Activated naive CD4-positive, alpha-beta T cell treated with anti-CD3 and anti-CD28 coated beads, Interleukin-2, amount 50 U/mL, for 16 hours (primary cell): ENCODE measurements at places on chromosomes 11 and 22.

DNA sequence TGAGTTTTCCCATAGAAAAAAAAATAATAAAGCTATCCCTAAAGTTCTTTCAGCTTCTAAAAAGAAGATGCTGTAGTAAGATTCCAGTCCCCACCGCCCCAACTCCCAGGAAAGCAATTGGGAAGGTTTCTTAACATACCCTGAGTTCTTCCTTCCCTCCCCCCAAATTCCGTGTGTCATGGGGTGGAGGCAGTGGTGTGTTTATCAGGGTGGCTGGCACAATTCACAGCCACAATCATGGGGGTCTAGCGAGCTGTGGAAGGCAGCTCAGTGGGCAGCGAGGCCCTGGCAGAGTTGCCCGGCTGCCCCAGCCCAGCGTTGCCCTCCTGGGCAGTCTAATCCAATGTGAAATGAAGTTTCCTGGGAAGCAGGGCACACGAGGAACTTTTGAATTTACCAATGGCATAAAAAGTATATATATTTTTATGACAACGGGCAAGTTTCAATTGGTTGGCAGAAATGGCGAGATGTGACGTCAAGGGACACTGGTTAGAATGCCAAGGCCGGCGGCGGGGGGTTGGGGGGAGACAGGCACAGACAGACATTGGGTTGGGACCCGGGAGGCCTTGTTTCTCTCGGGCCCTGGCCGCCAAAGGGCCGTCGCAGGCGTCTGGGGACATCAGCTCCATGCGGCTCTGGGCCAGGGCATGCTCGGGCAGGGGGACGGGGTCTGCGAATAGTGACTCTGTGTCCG lies 80.7 kb upstream of the PPARA start:
- peak; percentile 54 for DNase-seq

DNA sequence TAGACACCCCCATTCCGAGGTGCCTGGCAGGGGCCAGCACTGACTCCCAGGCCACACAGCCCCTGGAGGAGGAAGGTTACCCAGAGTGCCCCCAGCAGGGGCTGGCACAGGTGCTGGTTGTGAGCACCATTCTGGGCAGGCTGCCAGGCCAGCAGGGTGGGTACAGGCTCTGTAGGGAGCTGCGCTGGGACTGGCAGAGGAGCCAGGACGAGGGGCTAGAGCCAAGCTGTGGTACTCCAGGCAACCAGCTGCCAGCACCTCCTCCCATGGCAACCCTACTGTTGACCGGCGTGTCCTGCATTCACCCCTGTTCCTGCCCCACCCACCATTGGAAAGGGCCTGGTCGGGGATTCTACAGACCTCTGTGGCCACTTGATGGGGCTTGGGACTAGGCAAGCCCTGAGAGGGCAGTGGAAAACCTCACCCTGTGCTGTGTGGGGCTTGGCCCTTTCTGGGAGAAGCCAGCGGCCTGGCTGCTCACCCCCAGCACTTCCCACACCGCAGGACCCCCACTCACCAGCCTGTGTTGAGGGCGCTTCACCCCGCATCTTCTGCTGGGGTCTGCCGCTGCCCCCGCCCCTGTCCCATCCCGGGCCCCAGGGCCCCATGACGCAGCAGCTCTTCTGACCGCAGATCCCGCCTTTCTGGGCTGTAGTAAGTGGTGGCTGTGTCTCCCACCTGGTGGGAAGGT lies 1.9 kb downstream of the CLDN5 start:
- DNase-seq, result no peak

DNA sequence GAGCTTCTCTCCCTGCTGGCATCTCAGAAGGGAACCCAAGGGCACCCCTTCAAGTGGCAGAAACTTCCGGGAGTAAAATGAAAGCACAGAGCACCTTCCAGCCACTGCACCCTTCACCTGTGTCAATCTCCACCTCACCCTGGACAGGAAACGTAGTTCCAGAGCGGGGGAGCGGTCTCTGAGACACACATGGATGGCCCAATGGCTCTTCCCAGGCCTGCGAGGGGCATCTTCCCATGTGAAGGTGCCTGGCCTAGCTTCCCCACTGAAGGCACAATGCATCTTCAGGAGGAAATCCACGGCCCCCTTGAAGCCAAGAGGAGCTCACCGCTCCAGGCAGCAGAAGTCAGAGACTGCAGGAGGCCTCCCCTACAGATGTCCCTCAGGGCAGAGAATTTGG lies 234.2 kb downstream of the BRD1 start:
- DNase-seq, result no peak

- no peak for DNase-seq
Measured at GRCh38 chr22:47596176-47596690, 833.8 kb downstream of the TBC1D22A start.

- no peak for DNase-seq
Measured at GRCh38 chr11:134519788-134520187, 107.7 kb upstream of the B3GAT1 start.

DNA sequence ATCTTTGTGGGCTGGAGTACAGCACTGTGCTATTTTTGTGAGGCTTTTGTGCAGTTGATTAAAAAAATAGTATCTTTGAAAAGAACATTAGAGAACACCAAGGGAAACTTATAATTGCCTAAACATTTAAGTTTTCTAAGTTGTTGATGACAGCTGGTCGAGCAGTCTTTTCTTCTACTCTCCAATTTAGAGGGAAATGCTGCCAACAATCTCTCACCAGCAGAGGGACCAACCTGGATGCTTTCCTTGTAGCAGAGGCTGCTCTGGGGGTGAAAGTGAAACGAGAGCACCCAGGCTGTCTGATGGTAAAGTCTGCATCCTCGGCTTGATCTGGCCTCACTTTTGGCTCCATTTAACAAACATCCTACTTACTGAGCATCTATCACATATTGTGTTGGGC lies 1286.5 kb upstream of the TENM4 start:
- no peak for DNase-seq

GRCh38 chr22:31945971-31946680 lies 1.8 kb downstream of the YWHAH start:
- DNase-seq, result no peak

- DNase-seq, result no peak
Measured at GRCh38 chr22:32444068-32444467, 20.2 kb downstream of the BPIFC start.

DNA sequence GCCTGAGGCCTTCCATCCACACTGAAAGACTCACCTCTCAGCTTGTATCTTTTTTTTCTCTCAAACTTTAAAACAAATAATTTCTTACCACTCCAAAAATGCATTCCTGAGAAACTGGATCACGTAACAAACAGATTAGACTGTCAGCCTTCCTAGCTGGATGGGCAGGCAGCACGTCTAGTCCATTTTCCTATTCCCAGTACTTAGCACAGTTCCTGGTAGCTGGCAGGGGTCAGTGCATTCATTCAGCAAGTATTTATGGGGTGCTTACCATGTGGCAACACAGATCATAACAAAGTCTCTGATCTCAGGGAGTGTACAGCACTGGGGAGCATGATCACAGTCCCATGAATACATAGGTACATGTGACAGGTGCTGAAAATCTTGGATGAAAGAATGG lies 89.6 kb downstream of the UBASH3B start:
- DNase-seq, result no peak

DNA sequence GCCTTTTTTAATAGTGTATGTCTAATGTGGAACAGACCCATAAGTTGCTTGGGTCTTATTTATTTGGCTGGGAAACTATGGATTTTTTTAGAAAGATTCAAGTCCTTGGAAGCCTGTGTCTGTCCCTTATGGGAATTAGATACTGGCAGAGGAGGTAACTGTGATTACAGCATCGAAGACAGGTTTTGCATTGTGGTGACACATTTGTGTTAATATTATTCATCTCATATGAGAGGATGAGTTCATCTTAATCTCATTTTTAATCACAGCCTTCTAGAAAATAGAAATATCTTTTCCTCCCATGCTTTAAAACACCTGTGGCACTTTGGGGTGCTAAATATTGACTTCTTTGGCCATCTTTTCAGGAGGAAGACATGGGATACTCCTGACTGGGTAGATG lies 9.2 kb downstream of the TAB1 start:
- no peak for DNase-seq

- DNase-seq, result no peak
Measured at GRCh38 chr11:19187114-19187832, 14.5 kb downstream of the CSRP3 start.

DNA sequence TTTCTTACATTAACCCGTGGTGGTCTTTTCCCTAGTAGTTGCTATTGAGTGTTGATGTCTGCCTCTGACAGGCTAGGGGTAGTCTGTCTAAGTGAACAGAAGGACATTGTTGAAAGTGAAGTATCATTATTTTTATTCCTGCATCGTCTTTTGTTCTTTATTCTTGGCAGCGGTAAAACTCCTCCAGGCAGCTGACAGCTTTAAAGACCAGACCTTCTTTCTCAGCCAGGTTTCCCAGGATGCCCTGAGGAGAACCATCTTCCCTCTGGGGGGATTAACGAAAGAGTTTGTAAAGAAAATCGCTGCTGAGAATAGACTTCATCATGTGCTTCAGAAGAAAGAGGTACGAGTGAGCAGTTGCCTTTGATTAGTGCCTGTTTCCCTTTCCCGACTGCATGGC lies 14.6 kb downstream of the TRMU start:
- DNase-seq, result no peak

- no peak for DNase-seq
Measured at GRCh38 chr11:82465481-82465880, 268.2 kb downstream of the FAM181B start.

- DNase-seq, result no peak
Measured at GRCh38 chr11:27497284-27497866, 9.2 kb downstream of the LIN7C start.

DNA sequence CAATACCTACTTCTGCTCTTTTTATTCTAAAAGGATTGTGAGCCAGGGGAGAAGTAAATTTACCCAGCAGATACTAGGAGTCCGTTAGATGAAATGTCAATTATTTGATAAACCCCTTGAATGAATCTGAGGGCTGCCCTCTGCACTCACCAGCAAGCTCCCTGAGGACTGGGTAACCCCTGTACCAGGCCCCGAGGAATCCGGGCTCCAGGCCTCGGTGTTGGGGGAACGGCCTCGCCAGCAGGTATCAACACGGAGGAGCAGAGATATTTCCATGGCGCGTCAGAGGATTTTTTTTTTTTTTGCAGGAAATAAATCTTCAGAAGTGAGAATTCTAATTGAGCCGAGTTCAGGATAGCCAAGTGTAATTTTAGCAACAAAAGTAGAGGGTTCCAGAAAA lies 1408.8 kb downstream of the BRD1 start:
- DNase-seq, result no peak

DNA sequence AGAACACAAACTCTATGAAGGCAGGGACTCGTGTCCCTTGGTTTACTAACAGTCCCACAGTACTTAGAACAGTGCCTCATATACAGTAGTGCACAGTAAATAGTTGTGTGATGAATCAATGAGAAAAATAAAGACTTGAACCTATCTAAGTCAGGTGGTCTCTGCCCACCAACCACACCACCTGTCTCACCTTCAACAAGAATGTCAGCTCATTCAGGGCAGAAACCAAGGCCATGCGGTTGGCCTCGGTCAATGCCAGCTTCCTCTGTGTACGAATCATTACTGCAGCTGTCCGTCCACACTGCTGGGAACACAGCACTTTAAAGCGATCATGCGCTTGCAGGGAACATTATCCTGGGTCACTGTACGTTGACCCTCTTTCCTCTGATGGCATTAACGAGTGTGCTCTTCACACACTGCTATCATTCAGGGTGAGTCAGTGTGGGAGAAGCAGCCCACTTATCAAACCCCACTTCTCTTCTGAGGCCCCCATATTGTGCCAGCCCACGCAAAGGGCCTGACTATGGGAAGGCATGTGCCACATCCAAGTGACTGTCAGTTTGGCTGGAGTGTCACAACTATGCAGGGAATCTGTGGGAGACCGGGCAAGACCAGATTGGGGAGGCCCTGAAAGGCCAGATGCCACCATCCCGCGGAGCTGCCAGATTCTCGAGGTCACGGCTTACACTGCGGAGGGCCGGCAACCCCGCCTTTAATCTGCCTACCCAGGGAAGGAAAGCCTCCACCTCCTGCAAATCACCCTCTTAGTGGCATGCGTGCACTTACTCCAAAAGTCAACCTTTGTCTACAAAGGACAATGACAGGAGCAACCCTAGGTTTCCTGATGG lies 36.1 kb downstream of the LARGE1 start:
- DNase-seq, result no peak

GRCh38 chr11:34501500-34501899 lies 12.1 kb downstream of the ELF5 start:
- DNase-seq, result no peak

GRCh38 chr11:109019342-109019936 lies 354.6 kb downstream of the DDX10 start:
- no peak for DNase-seq

DNA sequence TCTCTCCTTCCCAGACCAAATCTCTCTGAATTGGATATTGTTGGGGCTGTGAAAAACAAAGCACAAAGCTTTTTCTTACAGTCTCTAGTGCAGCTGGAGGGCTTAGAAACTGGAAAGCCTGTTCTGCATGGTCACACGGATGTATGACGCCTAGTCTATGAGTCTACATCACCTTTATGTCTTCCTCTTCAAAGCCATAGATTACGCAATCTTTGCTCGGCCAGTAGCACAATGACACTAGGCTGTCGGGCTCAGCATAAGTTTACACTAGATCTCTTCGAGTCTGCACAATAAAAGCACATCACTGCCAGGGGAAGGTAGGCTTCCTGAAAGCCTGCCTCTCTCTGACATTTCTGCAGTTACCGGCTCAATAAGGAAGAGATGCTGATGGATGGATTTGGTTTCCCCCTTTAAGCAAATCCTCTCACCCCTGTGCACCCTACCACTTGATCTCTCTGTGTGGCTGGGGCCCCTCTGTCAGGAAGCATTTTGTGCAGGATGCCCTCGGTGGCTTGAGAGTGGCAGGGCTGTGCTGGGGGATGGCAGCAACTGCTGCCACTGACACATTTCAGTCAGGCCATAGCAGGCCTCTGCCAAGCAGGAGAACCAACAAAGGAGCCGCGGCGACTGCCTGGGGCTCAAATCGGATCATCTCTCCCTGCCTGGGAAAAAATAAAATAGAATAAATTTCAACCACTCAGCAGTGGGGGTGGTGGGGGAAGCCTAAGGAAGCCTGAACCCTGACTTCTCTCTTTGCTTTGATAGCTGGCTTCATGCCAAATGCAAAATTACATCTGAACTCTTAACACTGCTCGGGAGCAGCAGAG lies 1272.8 kb downstream of the LRRC4C start:
- no peak for DNase-seq

- no peak for DNase-seq
Measured at GRCh38 chr11:68038226-68038717, 553 bp upstream of the TCIRG1 start.

DNA sequence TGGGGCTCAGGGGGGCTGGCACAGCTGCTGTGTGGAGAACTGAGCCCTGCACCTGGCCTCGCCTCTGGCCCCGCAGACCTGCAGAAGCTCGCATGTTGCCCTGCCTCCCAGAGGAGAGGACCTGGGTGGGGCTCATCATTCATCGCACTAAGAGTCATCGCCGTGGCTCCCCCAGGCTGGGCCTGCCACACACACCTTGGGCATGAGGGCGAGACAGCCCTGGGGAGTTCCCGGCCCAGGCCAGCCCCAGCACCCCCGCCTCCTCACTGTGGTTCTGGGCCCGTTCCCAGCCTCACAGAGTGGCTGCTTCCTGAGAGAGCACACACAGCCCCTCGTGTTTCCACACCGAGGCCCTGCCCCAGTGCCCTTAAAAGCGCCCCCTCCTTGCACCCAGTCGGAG lies 694.6 kb downstream of the TBC1D22A start:
- DNase-seq, result no peak
